Hair follicular keratinocyte (primary cell): ENCODE measurements at places on chromosomes 5 and 9. TPM values are rescaled to one million over a fixed set of nuclear protein-coding genes. Genes with fewer than 3 reads are reported as not detected.

PCDHA2 gene
- not detected in 2 replicates for total RNA-seq

OR13C2 gene
- total RNA-seq, result not detected in 2 replicates

ANKDD1B gene
- total RNA-seq, result not detected in 2 replicates

SLC6A3 gene
- not detected in 2 replicates for total RNA-seq

GPR150 gene
- 0.47 TPM in 1 of 2 replicates, not detected in the other for total RNA-seq

EPB41L4A gene
- total RNA-seq, result 1.3 and 6.8 TPM in 2 replicates

FGD3 gene
- total RNA-seq, result 0.04 and 0.16 TPM in 2 replicates

CCL27 gene
- not detected in 2 replicates for total RNA-seq

KCNT1 gene
- total RNA-seq, result not detected in 2 replicates

HTR4 gene
- total RNA-seq, result not detected in 2 replicates

MRNIP gene
- 9.5 and 12.2 TPM in 2 replicates for total RNA-seq

TIMD4 gene
- not detected in 2 replicates for total RNA-seq

PCDHA1 gene
- total RNA-seq, result not detected in 2 replicates

HACD4 gene
- 4.7 and 9.4 TPM in 2 replicates for total RNA-seq

THG1L gene
- total RNA-seq, result 12.4 and 25.5 TPM in 2 replicates

OR1J2 gene
- total RNA-seq, result not detected in 2 replicates

ARSI gene
- total RNA-seq, result 12.7 and 16.7 TPM in 2 replicates

PCDHGA8 gene
- 0.08 and 0.39 TPM in 2 replicates for total RNA-seq

FBN2 gene
- 29.7 and 51.2 TPM in 2 replicates for total RNA-seq

FRMD3 gene
- total RNA-seq, result under 0.01 and 0.23 TPM in 2 replicates

TMEM215 gene
- total RNA-seq, result not detected in 2 replicates

ACTBL2 gene
- 0.04 TPM in 1 of 2 replicates, not detected in the other for total RNA-seq

DMRT2 gene
- not detected in 2 replicates for total RNA-seq

PTGS1 gene
- 18.6 and 20.1 TPM in 2 replicates for total RNA-seq

TAF11L5 gene
- not detected in 2 replicates for total RNA-seq

DNAJB5 gene
- total RNA-seq, result 28.9 and 29.7 TPM in 2 replicates

ERAP2 gene
- total RNA-seq, result 14.2 and 22.2 TPM in 2 replicates
